Right atrium auricular region (tissue), 2 donors: ENCODE measurements at places on chromosomes 6 and 20. TPM values are rescaled to one million over a fixed set of nuclear protein-coding genes. Genes with fewer than 3 reads are reported as not detected.

The HSPA12B gene
- 13.4 TPM for total RNA-seq

The MOG gene
- 2.4 TPM for total RNA-seq

GRCh38 chr6:44512868-44513741 lies 125.6 kb downstream of the CDC5L start:
- peak; percentile 58 for DNase-seq

DNA sequence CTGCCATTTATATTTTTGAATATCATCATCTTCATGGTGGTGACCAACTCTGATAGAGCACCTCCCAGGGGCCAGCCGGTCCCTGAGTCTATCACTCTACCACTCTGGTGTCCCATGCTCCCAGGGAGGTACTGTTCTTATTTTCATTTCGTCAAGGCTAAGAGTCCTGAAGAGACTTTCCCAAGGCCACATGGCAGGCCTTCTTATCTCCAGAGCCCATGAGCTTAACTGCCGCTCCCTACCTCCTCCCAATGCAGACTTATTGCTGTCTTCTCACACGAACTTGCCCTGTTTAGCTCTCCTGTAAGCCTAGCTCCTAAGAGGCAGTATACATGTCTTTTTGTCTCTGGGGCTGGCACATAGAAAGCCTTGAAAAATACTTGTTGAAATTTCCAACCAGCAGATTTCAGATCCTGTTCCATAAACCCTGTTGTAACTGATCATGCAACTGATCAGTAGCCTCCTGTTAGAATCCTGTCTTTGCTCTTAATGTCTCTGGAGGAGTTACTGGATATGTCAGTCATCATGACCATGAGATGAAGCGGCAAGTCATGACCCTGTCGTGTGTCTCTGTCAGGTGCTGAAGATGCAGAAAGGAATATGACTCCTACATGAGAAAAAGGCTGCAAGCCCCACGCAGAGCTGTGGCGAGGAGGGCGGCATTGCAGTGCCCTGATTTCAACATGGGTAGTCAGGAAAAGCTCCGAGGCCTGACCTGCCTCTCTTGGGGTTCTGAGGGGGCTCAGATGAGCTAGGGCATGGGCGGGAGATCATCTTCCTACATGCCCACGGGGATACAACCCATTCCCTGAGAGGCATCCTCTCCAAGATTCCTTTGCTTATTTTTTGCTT lies 60.0 kb downstream of the TTI1 start:
- no peak for DNase-seq

GRCh38 chr20:37584238-37584807 lies 56.6 kb upstream of the BLCAP start:
- DNase-seq, result no peak

DNA sequence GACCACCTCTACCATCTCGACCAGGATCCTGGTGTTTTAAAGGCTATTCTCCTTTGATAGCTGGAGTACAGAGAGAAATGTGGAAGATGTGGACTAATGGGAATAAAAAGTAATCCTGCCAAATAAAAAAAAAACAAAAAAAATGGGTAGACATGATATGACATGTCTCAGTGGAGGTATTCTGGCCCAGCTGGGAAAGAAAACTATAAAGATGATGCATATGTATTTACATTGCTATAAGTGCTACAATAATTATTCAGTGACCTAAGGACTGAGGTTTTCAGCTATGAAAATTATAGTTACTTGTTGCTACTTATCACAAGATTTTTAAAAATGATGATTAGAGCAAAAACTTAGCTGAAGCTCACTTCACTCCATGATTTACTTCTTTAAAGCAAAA lies 101.1 kb downstream of the SIM1 start:
- DNase-seq, result no peak

- no peak for DNase-seq
Observed at GRCh38 chr6:159168536-159169192, 536 bp upstream of the FNDC1 start.

- DNase-seq, result no peak
Observed at GRCh38 chr20:37627060-37627766, 66.6 kb upstream of the CTNNBL1 start.
